ENCODE measurements at places on chromosomes 5 and 9. TPM values are rescaled to one million over a fixed set of nuclear protein-coding genes. Genes with fewer than 3 reads are reported as not detected.

Gene DPM2
- 24.0 TPM for polyA plus RNA-seq

Gene VCP
- polyA plus RNA-seq: 162 TPM

Gene HTR1A
- not detected for polyA plus RNA-seq

Gene MELK
- 10.4 TPM for polyA plus RNA-seq

Gene SPATA31C1
- 0.49 TPM for polyA plus RNA-seq

GRCh38 chr5:61402244-61402823, 70.3 kb downstream of the ZSWIM6 start:
- DNase-seq: no peak

- DNase-seq: no peak
Measured at GRCh38 chr9:125655066-125655633, 51.9 kb downstream of the MAPKAP1 start.

- peak; percentile 18 for DNase-seq
Measured at GRCh38 chr5:82100303-82101077, 128.7 kb downstream of the ATG10 start.

GRCh38 chr5:162558120-162558519, 490.5 kb downstream of the GABRG2 start:
- no peak for DNase-seq

DNA sequence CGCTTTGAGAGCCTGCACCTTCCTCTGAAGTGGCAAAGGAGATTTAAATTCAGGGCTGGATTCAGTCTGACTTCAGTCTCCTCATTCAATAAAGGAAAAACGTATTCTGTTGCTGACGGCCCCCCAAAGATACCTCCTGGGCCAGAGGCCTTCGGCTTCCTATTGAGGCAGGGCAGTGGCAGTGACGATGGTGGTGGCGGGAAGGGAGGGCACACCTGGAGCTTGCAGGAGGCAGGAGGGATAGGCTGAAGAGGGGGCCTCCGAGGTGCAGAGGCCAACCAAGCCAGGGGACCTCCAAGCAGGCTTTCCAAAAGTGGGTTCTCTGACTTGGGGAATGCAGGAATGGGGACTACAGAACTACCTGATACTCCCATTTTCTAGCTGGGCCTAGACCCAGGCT, 15.9 kb downstream of the RNF44 start:
- no peak for DNase-seq

GRCh38 chr9:10701906-10702305, 89.1 kb upstream of the PTPRD start:
- DNase-seq: no peak

DNA sequence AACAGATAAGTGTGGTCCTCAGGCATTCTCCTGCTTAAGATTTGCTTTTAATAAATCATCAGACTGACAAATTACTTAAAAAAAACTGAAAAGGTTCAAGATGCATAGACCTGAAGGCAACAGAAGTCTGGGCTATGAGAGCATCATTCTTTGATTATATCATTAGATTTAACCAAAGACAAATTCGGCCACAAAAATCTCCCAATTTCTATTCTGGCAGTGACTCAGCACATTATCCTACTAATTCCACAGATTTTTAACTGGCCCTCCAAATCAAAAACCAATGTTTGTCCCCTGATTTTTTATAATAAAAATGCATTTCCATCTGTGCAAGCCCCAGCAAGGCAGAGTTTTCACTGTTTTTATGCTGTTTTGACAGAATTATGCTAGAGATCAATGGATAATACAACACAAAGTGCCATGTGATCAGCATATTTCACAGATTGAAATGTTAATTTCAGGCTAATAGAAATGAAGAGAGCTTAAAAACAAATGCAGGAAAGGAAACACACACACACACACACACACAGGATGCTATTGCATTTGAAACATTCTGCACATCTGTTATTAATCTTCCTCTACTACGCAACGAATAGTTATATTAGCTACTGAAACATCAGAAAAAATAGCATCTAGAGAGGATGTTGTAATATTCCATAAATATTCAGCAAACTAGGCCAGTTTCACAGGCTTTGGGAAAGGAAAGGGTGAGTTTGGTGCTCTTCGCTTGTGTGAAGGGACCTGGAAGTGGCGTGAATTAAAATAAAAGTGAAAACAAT, 177.6 kb upstream of the ST8SIA4 start:
- DNase-seq: peak; percentile 94

GRCh38 chr9:99180199-99180598, 41.5 kb downstream of the ALG2 start:
- no peak for DNase-seq

- DNase-seq: no peak
Measured at GRCh38 chr9:88801214-88801796, 190.0 kb upstream of the S1PR3 start.

- peak; percentile 36 for DNase-seq
Measured at GRCh38 chr9:136057236-136058081, 37.6 kb downstream of the NACC2 start.

- no peak for DNase-seq
Measured at GRCh38 chr5:80266566-80266965, 10.7 kb upstream of the SERINC5 start.

- no peak for DNase-seq
Measured at GRCh38 chr9:77512876-77513275, 135.2 kb downstream of the GNA14 start.

- DNase-seq: peak; percentile 94
Measured at GRCh38 chr5:38556599-38557307, at the start of gene LIFR. TSS of gene LIFR (minus strand) at chr5:38556646. CDS start at chr5:38530647, 25,999 bp downstream.

DNA sequence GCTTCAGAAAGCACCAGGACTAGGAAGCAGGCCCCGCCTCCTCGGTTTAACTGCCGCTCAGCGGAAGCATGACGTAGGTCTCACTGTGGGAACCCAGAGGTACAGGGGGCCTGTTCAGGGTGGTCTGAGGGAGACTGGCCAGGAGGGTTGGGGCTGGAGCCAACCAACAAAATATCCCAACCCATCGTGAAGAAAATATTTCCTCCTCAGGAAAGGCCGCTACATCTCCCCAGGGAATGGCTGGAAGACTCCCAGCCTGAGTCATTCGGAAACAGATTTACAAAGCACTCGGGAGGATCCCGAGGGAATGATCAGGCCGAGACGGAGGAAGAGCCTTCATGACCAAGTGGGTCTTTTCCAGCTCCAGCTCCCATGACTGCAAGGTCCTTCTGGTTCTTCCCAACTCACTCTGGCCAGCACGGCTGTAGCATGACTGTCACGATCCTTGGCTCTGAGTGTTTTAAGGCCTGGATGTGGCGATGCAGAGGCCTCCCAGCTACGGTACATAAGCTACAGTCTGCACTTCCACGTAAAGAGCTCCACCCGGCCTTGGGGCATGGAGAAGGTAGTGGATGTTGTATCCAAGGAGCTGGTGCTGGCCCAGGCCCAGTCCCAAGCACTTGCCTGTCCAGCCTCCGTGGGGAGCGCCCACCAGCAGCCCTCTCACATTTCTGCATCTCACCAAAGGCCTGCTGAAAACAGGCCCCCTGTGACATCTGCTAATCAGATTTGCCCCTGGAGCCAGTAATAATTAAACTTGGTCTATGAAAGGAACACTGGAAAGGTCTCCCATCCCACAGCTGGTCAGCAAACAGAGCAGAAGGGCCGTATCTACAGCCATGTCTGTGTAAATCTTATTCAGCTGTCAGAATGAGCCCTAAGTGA, 100.6 kb downstream of the LHFPL2 start:
- DNase-seq: peak; percentile 99

DNA sequence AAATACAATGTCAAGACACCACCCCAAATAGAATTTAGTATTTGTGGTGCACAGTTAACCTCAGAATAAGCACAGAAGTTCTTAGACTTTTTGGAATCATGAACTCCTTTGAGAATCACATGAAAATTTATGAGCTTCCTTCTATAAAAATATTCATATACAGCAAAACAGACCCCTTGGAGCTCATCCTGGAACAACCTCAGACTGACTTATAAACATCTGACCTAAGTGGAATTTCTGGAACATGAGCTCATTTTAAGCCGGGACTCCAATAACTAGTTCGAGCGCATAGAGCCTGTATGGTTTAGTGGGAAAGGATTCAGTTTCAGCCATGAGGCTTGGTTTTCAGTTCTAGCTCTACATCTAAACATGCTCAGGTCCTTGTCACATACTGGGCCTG, 192.3 kb downstream of the DEPDC1B start:
- DNase-seq: peak; percentile 78

DNA sequence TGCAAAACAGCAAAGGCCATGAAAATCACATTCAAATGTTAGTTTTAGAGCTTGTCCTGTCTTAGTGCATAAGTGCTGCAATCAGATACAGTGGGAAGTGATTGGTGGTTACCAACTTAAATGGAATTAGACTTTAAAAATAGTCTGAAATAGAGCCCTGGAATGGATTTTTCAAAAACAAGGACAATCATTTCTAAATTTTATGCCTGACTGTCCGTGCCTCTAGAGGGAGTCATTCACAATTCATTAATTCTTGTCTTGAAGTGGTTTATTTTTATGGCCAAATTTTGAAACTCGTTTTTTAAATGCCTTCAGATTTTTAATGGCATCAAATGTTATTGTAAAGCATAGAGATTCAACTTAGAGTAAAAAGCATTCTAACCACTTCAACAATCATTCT, 561.8 kb upstream of the DAB2 start:
- DNase-seq: no peak

- no peak for DNase-seq
Measured at GRCh38 chr5:169707686-169708085, 70.6 kb downstream of the DOCK2 start.

- DNase-seq: no peak
Measured at GRCh38 chr5:165616490-165617405, 2111.3 kb downstream of the MAT2B start.

DNA sequence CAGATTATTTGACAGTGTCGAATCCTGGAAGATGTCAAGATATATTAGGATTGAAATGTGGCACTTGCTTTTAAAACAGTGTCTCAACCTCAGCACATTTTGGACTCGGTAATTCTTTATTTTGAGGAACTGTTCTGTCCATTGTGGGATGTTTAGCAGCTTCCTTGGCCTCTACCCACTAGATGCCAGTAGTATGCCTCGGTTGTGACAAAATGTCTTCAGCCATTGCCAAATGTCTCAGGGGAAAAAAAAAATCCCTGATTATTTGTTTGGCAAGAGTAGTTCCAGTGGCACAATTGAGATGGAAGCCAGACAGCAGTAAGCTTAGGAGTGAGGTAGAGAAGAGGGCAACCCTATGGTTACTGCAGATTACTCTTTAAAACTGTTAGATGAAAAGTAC, 694.5 kb upstream of the RIOK2 start:
- no peak for DNase-seq

- no peak for DNase-seq
Measured at GRCh38 chr9:110214586-110215355, 6.8 kb upstream of the C9orf152 start.

GRCh38 chr5:83931969-83932368, 211.3 kb upstream of the HAPLN1 start:
- DNase-seq: no peak

Measured in muscle of leg (tissue), 16 donors.